ENCODE measurements at places on chromosomes 2 and 18.

GRCh38 chr2:239736358-239737143 lies 288.6 kb downstream of the NDUFA10 start:
- DNase-seq, result no peak

GRCh38 chr2:96694816-96695455 lies 44.9 kb downstream of the LMAN2L start:
- peak; percentile 24 for DNase-seq

GRCh38 chr18:46660957-46661749 lies 4.1 kb upstream of the LOXHD1 start:
- peak; percentile 18 for DNase-seq

GRCh38 chr2:47509250-47509649 lies 106.3 kb downstream of the MSH2 start:
- DNase-seq, result no peak

DNA sequence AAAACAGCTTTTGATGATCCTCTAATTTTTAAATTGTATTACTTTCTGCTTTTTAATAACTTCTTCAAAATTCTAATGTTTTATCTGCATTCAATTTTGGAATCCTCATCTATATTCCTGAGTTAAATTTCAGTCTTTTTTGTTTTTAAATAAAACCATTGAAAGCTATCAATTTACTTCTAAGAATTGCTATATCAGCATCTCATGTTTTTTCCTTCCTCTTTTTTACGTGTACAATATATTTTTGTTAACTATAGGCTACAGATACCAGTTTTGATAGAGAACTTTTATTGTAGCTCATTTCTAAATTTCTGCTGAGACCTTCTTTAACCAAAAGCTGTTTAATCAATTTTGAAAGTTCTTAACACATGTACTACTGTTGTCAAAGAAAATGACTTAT lies 84.5 kb downstream of the SS18 start:
- no peak for DNase-seq

- no peak for DNase-seq
These were observed 96.4 kb downstream of the VIT start for GRCh38 chr2:36792951-36793350.

DNA sequence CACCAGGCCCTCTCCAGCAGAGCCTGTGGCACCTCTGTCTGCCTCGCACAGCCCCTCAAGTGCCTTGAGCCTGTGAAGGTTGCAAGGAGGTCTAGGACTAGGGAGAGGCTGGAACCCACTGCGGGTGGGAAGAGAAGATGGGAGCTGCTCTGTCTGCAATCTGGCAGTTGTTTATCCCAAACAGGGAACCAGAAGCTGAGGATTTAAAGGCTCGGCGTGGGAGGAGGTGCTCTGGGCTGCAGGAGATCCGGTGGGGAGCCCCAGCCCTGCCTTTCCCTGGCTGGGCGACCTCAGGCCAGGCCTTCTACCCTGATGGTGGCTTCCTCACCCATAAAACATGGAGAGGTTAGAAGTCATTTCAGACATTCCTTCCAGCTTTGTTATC lies 174.1 kb downstream of the SMAD7 start:
- DNase-seq, result no peak

- no peak for DNase-seq
These were observed 196.9 kb downstream of the NRP2 start for GRCh38 chr2:205878999-205879762.

Measured in lung (tissue), 17 donors.